Right atrium auricular region (tissue), 2 donors: ENCODE measurements at places on chromosomes 6 and 20. TPM values are rescaled to one million over a fixed set of nuclear protein-coding genes. Genes with fewer than 3 reads are reported as not detected.

DNA sequence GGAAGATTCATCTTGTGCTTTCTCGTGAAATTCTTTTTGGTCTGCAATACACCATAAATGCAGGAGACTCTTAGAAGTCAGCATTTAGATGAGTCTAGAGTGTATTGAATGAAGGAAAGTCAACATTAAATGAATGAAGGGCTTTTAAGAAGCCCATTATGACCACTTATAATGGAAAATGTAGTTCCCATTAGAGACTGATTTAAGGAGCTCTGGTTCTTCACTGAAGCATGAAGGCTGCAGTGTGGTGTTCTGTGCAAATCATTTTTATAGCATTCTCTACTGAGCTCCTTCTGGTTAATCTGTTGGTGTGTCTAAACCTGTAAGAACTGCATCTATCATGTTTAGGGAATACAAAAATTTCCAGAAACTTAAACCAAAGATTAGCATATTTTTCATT is 19.7 kb downstream of the NCOA7 start:
- DNase-seq, result no peak

GRCh38 chr6:133807501-133807900 is 81.4 kb upstream of the TCF21 start:
- no peak for DNase-seq

GRCh38 chr6:1025821-1026220 is 286.1 kb upstream of the FOXQ1 start:
- DNase-seq, result peak; percentile 21

DNA sequence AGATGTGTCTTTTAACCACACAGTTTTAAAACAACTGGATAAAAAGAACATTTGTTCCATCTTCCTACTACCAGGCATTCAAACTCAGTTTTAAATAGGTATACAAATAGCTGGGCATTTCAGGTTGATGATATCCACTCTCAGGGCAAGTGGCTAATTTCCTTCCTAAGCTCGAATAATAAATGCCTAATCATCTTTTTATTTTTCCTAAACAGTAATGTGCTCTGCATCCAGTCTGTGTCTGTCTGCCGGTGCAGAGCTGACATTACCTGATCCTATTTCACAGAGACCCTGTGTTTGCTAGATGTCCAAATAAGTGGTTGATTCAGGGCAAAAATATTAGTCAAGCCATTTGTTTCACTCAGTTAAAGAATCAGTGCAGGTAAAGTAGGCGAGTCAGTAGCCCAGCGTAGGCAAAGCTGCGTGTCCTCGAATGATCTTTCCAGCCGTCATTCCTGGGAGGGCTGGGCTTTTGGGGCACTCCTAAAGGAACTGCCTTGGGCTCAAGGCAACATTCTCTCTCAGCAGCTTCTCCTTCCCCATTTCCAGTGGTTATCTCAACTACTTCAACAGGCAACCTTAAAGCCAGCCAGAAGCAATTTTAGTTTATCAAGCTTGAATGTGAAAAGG is 74.2 kb upstream of the BMP2 start:
- DNase-seq, result no peak

GRCh38 chr20:32945710-32946221 is 58.5 kb downstream of the SUN5 start:
- no peak for DNase-seq

DNA sequence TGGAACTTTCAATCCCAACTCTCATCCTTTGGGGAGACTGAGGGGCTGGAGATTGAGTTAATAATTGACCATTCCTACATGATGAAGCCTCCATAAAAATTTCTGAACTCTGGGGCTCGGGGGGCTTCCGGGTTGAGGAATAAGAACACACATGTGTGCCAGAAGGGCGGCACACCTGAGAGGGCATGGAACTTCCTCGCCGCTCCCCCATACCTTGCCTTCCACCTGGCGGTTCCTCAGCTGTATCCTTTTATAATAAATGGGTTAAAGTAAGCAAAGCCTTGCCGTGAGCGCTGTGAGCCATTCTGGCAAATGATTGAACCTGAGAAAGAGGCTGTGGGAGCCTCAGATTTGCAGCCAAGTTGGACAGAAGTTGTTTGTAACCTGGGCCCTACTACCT is 164.8 kb downstream of the LY86 start:
- no peak for DNase-seq

GRCh38 chr6:1311400-1312202 is at the start of gene FOXQ1:
Gene FOXQ1 (plus strand): TSS chr6:1312098. CDS start chr6:1312705, 607 bp downstream.
- DNase-seq, result no peak

DNA sequence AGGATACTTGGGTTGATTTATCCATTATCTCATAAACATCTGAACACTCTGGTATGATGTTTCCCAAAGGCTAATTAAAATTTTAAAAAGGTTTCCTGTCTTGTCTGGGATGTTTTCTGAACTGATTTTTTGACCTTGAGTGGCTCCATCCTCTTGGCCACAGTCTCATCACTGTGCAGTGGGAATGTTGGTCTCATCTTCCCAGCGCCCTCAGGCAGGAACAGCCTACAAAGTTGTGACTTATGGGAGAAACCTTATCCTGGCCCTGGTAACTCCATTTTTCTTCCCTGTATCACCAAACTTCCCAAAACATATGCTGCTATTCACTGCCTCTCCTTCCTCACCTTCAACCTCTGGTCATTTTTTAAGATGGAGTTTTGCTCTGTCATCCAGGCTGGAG is 6.8 kb upstream of the BPIFA3 start:
- no peak for DNase-seq

GRCh38 chr6:3410385-3411360 is 46.2 kb downstream of the SLC22A23 start:
- DNase-seq, result no peak

DNA sequence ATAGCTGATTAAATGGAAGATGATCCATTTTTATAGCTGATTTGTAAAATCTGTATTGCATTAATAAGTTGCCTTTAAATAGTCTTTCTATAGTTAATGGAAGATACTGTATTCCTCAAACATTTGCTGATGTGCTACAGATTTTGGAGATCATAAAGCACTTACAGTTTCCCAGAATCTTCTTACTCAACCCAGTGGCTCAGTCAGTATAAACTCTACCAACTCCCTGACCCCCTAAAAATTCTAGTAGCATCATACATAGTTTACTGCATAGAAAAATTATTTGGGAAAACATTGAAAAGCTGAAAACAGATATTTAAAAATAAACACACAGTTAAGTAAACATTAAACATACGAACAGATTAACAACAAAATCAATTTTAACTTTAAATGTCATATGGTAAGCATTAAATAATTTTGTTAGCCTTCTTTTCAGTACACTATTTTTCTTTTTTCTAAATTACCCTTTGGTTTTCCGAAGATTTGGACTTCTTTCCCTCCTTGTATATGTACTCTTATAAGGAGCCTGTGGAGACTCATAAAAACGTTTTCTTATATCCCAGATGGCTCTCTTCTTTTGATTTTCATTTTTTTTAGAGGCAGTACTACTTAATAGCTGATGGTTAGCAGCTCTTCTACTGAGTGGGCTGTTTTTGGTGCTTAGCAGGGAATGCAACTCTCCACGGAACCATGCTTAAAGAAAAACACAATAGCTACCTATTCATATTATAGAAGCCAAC is 62.7 kb upstream of the BMP5 start:
- DNase-seq, result no peak

GRCh38 chr20:1964061-1964460 is 29.8 kb downstream of the PDYN start:
- DNase-seq, result no peak

Gene CCM2L
- total RNA-seq, result 6.0 TPM

Gene DDR1
- total RNA-seq, result 61.7 TPM

Gene RNASET2
- 33.1 TPM for total RNA-seq

Gene NNAT
- total RNA-seq, result 0.78 TPM

Gene TFAP2D
- not detected for total RNA-seq

Gene SLC2A10
- 6.4 TPM for total RNA-seq

Gene TP53TG5
- total RNA-seq, result not detected

Gene STMND1
- not detected for total RNA-seq
